ENCODE measurements at places on chromosomes 5 and 9.

GRCh38 chr5:113128641-113129330 lies 152.2 kb downstream of the DCP2 start:
- DNase-seq, result no peak

GRCh38 chr5:72096602-72097188 lies 10.6 kb upstream of the MAP1B start:
- no peak for DNase-seq

GRCh38 chr9:107779731-107780130 lies 290.2 kb upstream of the KLF4 start:
- no peak for DNase-seq

DNA sequence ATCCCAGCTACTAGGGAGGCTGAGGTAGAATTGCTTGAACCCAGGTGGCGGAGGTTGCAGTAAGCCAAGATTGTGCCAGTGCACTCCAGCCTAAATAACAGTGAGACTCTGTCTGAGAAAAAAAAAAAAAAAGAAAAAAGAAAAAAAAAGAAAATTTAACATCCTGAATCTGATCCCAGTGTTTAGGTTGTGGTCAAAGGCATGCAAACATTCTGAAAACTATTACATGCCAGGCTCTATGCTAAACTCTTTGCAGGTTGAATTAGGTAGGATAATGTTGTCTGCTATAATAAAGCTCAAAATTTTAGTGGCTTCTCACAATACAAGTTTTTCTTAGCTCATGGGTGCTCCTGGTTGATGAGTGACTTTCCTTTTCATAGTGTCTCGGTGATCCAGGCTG lies 367.4 kb downstream of the PSAT1 start:
- DNase-seq, result no peak

- no peak for DNase-seq
These were observed 481.5 kb downstream of the EBF1 start for GRCh38 chr5:158618256-158618655.

DNA sequence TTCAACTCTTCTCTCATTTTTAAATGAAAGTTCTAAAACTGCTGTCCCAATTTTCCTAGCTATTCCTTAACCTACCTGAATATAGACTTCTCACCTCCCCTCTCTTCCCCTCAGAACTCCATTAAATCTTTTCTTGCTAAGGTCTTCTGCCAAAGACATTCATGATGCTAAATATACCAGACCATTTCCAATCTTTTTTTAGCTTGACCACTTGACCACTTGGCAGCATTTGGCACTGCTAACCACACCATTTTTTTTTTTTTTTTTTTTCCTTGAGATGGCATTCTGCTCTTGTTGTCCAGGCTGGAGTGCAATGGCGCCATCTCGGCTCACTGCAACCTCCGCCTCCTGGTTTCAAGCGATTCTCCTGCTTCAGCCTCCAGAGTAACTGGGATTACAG lies 3.6 kb upstream of the ZNF131 start:
- no peak for DNase-seq

GRCh38 chr5:83513491-83513890 lies 41.9 kb downstream of the VCAN start:
- DNase-seq, result peak; percentile 35

DNA sequence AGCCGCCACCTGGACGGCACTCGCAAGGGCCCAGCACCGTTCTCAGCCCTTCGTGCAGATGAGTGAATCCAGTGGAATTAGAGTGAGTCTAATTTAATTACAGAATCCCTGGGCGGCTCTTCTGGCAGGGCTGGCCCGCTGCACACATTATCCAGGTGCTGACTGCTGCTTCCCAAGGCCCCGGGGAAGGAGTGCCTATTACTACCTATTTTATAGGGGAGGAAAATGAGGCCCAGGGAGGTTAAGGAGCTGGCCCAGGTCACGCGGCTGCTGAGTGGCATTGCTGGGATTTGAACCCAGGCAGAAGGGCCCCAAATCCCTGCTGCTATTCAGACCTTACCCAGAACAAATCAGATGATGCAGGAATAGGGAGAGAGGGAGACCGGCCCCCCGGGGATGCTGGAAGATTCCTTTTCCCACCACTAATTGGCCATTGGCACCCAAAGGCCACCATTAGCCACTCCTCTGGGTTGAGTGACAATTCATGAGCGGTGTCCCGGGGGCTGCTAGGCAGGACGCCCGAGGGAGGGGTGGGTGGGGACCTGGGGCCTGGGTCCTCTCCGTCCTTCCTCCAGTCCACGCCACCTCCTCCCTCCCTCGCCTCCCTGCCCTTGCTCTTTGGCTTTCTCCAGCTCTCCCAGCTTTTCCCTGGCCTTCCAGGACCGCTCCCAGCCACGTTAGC lies 10.3 kb upstream of the QRFP start:
- DNase-seq, result no peak

DNA sequence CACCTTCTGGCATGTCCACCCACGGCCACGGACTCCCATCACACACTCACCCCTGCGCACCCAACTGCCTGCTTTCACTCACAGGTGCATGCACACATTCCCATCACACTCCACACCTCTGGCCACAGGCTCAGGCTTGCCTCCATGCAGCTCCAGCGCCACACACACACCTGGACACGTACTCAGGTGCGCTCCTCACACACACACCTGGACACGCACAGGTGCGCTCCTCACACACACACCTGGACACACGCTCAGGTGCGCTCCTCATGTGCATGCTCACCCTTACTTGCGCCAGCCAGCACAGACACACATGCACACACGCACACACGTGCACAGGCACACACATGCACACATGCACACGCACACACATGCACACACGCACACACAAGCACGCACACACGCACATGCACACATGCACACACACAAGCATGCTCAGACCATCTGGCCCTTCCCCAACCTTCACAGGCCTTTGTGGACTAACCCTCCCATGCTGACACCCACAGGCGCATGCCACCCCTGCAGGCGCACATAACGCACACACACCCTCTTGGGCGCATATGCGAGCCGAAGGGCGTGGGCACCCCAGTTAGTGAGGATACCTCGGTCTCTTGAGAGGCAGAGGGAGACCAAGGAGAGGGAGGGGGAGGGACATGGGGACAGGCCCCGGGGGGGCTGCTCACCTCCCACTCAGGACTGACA lies 8.3 kb downstream of the GRIN1 start:
- no peak for DNase-seq

GRCh38 chr9:4211806-4212205 lies 88.1 kb downstream of the GLIS3 start:
- DNase-seq, result no peak

GRCh38 chr9:132880324-132880661 lies 1.6 kb downstream of the SPACA9 start:
- DNase-seq, result no peak

- no peak for DNase-seq
These were observed at the start of gene ANKRD34B for GRCh38 chr5:80569961-80570786. TSS of gene ANKRD34B (minus strand) at chr5:80570280. CDS start at chr5:80560019, 10,261 bp downstream.

GRCh38 chr9:134540276-134541096 lies 101.1 kb upstream of the COL5A1 start:
- no peak for DNase-seq

GRCh38 chr5:172754596-172755356 lies 16.2 kb downstream of the DUSP1 start:
- DNase-seq, result no peak

GRCh38 chr5:74641735-74642542 lies 1.4 kb upstream of the ENC1 start:
- peak; percentile 86 for DNase-seq

DNA sequence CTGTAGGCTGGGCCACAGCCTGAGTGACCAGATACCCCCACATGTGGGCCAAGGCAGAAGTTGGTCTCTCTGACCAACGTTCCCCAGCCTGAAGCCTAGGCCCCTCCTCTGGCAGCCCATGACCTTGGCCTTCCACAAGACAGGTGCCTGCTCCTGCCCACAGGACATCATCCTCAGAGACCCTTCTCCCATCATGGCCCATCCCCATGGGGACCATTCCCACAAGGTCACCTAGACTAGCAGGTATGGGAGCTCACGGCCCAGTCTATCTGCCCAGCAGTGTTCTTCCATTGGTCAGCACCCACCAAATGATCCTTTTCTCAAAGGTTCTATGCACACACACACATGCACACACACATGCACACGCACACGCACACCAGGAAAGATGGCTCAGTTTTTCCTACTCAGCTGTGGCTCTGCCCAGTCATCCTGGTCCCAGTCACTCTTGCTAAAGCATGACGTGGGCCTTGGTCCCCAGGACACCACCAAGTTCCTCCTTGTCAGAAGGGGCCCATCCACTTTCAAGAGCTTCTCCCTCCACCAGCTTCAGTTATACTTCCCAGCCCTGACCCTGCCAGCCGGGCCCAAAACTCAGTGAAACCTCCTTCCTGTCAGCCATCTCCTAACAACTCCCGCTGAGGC lies 65.4 kb downstream of the PAX5 start:
- DNase-seq, result no peak

- no peak for DNase-seq
These were observed 33.2 kb downstream of the ADAMTSL1 start for GRCh38 chr9:18507151-18507550.

DNA sequence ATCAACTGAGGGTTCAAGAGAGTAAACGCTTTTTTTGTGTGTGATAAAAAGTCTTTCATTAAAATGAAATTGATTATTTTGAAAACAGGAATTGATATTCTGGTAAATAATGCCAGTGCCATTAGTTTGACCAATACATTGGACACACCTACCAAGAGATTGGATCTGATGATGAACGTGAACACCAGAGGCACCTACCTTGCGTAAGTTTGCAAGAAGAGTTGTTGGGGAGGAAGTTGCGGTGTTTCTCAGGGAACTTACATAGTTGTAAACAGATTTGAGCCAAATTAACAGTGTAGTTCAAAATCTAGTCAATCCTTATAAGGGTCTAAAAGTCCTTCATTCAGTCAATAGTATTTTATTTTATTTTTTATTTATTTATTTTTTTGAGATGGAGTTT lies 28.9 kb downstream of the HSDL2 start:
- DNase-seq, result no peak

DNA sequence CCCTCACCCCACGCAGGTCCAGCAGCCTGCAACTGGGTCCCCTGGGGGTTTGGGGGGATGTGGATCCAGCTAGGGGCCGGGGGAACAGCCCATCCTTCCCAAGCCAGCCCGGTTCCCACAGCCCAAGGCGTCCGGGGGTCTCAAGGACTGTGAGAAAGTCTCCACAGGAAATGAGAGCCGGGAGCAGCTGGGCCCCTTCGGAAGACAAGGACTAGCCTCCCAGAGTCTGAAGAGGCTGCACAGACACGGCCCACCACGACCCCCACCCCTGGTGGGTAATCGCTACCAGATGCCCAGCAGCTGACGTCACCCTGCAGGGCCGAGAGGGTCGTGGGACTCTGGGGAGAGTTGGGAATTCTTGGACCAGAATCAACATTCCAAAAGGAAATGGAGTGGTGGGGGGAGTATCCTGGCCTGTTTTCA lies 10.5 kb downstream of the SH2D3C start:
- peak; percentile 65 for DNase-seq

DNA sequence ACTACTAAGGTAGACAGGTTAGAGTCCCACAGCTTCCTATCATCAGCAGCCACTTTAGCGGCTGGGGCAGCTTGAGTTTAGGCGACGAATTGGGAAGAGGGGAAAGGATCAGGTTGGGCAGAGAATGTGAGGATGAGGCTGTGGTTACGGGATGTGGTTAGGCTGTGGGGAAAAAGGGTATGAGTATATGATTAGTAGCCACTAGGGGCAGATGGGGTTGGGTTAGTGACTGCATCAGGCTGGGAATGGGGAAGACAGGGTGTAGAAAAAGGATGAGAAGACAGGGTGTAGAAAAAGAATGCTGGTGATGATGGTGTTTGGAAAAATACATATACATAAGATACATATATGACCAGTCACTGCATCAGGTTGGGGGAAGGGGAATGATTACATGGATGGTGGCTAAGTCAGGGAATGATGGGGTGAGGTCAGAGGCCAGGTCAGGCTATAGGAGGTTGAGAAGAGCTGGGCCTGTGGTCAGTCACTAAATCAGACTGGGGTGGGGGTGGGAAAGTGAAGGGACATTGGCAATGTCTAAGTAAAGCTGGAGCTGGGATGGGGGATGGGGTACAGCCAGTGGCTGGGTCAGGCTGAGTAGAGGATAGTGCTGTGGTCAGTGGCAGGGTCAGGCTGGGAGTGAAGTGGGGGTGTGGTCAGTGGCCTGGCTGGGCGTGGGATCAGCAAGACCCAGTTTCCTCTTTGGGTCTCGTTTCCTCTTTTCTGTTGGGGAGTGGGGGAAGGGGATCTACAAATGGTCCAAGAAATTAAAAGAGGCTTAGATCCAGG lies 2.1 kb downstream of the TLN1 start:
- peak; percentile 92 for DNase-seq

DNA sequence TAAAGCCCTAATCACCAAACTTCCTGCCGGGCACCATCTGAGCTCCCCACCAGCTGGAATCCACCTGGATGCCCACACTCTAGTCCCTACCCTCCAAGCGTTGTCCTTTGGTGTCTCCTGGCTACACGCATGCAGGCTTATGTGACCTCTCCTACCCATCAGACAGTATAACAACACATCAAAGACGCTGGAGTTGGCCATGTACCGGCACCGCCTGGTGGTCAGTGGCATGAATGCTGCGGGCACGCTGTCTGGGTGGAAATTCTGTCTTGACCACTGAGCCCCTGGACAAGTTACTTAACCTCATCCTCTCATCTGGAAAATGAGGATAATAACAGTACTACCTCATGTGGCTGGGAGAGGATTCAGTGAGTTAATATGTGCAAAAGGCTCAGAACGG lies 23.4 kb upstream of the CORO2A start:
- no peak for DNase-seq

GRCh38 chr9:107137495-107138202 lies 145.4 kb upstream of the RAD23B start:
- peak; percentile 26 for DNase-seq

DNA sequence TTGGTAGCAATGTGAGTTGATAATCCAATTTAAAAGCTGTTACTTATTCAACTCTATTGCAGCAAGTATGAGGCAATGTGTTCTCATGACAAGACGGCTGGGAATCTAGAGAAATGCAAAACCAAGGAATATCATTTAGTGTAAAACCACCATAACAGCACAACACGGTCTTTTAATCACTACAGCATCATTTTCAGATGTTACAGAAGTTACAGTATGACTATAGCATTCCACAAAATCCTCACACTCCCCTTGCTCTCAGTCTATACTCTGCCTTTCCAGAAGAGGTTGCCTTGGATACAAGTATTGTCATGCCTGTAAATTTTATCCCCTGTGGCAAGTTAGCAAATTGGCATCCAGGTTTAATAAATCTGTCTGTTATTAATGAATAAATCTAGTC lies 28.6 kb upstream of the TAS2R1 start:
- peak; percentile 93 for DNase-seq

DNA sequence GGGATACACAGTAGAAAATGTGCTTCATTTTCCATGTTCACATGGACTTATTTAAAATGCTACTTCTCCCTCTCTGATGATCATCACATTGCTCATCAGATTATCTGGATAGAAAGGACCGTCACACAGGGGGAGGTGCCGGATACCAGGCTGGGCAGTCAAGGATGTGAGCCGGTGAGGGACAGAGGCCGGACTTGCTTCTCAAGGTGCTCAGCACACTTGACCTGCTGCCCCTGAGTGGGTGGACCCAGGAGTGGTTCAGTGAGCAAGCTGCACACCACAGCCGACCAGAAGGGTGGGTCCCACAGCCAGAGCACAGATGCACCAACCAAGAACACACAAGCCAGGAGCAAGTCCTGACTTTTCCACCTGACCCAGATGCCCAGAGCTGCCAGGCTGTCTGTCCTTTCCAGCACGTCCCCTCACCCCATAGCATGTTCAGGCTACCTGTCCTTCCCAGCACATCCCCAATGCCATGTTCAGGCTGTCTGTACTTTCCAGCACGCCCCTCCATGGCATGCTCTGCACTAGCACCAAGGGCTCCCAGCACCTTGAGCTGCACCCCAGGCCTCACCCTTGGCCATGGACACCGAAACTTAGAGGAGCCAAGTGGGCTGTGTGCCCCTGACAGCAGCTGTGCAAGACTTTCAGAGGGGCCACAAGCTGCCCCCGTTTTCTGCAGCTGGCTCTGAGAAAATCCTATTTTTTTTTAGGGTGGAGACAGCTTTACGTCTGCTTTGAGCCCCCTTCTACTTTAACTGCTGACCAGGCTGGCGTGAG lies 77.8 kb downstream of the SECISBP2 start:
- DNase-seq, result no peak
